ENCODE measurements at places on chromosomes 3 and 15. TPM values are rescaled to one million over a fixed set of nuclear protein-coding genes. Genes with fewer than 3 reads are reported as not detected.
A peak's percentile ranks its signal among the peaks of the same experiment; 100 is the strongest.

- no peak for DNase-seq
These were observed 117.5 kb downstream of the TPRG1 start for GRCh38 chr3:189289251-189289650.

DNA sequence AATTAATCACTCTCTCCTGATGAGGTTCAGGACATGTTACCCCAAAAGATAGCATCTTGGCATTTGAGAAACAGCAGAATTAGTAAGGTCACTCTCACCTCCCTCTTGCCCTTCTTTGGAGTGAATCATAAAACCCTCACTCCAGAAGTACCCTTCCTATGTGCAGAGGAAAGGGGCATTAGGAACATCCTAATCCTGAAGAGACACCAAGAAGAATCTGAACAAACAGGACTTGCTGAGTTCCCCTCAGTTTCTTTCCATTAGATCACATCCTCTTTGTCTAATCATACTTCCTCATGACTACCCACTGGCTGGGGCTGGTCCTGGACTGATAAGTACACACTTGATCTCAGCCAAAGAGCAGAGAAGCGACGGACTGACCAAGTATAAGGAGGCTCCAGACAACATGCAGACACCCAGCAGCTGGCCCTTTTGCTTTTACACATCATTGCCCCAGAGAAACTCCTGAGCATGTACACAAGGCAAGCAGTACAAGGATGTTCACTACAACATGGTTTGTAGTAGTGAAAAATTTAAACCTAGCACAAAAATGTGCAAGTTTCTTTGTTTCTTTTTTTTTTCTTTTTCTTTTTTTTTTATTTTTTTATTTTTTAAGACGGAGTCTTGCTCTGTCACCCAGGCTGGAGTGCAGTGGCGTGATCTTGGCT, 15.0 kb upstream of the TM6SF1 start:
- DNase-seq = peak; percentile 76

DNA sequence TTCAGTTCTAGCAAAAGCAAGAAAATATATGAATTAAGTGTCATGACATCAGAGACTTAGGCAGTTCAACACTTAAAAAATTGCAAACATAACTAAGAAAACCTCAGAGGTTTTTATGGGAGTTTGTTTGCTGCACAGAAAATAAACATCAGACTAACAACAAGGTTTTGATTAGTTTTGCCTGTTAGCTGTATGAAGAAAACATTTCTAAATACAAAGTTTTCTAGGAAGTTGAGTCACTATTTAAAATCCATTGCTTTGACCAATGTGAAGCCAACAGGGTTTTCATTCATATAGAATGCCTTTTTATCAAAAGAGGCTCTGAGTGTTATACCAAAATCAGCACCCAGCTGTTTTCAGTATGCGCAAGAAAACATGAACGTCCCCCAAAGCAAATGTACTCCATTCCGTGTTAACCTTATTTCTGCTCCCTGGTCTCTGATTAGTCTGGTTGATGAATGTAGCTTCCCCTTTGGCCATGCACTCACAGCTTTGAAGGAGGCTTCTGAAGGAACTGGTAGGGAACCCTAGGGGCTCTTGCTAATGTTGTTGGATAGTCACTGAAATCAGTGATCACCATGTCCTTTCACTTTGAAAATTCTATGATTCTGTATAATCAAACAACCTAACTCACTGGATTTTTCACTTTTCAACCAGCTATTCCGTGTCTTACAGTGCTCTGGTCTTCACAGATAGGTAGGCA, 89.6 kb upstream of the TSEN2 start:
- no peak for DNase-seq

- no peak for DNase-seq
These were observed 1.0 kb downstream of the TSC22D2 start for GRCh38 chr3:150409125-150409511.

DNA sequence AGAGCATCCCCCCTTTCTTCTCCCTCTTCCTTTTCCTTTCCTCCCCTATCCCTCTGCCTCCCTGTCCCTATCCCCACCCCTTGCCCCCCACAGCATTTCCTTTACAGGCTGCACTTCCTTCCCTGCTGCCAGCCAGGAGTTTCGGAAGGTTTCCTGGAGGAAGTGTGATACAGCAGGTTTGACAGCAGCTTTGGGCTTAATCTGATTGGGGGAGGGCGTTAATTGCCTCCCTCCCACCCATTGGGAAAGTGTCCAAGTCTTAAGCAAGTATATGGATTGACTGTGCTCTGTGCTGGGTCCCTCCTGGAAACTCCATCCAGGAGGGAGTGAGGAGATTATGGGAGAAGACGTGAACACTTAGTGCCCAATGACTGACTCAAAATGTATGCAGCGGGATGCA, 1.8 kb downstream of the SCAMP5 start:
- no peak for DNase-seq

DNA sequence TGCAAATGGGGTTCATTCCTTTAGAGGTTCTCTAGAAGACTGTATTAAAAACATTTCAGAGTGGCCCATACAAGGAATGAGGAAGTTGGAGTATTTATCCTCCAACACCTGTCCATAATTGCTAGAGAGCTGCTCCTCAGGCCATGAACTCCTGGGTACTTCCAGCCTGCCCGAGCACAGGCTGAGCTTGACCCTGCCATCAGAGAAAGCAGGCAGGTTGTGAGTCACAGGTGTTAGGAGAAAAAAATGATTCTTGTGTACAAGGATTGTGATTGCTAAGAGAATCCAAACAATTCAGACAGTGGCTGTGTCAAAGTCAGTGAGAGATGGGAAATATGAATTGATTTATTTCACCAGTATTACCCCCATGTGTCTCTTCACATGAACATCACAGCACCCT, 156.8 kb upstream of the GADL1 start:
- no peak for DNase-seq

Gene IMPG2
- 0.35 TPM for total RNA-seq

Gene ARPP21
- total RNA-seq = 0.11 TPM

Gene SLC25A36
- 72.3 TPM for total RNA-seq
